ENCODE measurements at places on chromosomes 12 and 14.

GRCh38 chr12:130514149-130514551 lies 176.5 kb downstream of the PIWIL1 start:
- DNase-seq = no peak

GRCh38 chr14:101078170-101078891 lies 174.8 kb upstream of the RTL1 start:
- no peak for DNase-seq

- no peak for DNase-seq
These were observed 253.7 kb downstream of the SLC6A15 start for GRCh38 chr12:84658877-84659276.

DNA sequence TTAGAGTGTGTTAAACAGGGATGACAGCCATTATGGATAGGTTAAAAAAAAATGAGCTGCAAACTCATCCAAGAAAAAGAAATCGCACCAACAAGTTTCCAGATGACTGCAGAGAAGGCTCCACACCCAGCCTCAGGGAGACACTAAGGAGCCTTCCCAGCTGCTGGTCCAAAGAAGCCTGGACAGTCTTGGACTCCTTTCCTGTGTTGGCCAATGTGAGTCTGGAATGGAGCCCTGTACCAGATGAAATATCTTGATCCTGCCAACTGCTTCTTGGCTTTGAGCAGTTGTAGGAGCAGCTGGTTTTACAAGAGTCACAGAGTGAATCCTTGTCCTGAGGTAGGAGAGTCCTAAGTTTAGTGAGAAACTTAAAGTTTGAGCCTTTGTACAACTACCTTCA lies 44.5 kb downstream of the SLC38A1 start:
- DNase-seq = no peak

DNA sequence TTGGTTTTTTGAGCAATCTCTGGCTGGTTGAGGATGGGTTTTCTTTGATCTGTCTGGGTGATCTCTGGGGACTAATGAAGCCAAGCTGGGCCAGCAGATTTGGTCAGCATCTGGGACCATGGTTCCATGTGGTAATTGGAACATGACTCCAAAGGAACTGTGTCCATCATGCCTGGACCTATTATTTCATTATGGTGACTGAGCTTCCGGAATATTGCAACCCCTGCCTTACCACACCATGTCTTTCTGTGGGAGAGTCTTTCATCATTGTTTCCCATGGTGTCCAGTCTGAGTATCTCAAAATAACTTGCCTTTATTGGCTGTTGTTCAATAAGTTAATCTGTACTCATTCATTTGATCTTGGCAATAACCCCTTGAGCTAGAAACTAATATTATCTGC lies 624.9 kb upstream of the TBX3 start:
- DNase-seq = no peak

DNA sequence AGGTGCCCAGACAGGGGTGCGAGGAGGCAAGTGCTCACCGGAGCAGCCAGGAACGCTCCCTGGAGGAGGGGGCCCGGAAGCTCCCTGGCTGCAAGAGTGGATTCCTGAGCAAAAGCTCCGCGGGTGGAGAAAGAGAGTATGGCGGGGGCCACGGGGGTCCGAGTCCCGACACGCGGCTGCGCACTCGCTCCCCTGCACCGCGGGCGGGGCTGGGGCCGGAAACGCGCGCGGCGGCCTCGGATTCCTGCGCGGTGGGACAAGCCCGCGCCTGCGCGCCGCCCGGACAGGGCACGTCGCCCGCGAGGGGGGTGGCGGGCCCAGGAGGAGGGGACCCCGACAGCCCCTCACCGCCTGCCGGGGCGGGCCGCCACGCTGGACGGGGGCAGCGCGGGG lies 27.8 kb upstream of the GPR132 start:
- DNase-seq = no peak

DNA sequence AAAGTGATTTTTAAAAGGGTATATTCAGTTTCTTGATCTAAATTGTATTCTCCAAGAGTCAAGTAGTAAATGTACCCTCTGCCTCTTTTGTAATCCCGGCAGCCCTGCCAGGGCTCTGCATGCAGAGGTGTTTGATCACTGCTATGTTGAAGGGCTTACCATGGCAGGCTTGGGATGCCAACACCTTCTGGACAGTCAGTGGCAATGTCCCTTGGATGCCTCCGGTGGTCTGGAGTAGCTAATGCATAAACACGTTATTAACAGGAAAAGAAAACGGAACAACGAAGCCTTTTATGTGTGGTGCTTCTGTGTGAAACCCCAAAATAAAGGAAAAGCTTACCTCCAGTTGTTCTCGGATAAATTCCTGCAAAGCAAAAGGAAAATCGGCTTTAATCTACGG lies 19.9 kb downstream of the EIF2B2 start:
- no peak for DNase-seq

DNA sequence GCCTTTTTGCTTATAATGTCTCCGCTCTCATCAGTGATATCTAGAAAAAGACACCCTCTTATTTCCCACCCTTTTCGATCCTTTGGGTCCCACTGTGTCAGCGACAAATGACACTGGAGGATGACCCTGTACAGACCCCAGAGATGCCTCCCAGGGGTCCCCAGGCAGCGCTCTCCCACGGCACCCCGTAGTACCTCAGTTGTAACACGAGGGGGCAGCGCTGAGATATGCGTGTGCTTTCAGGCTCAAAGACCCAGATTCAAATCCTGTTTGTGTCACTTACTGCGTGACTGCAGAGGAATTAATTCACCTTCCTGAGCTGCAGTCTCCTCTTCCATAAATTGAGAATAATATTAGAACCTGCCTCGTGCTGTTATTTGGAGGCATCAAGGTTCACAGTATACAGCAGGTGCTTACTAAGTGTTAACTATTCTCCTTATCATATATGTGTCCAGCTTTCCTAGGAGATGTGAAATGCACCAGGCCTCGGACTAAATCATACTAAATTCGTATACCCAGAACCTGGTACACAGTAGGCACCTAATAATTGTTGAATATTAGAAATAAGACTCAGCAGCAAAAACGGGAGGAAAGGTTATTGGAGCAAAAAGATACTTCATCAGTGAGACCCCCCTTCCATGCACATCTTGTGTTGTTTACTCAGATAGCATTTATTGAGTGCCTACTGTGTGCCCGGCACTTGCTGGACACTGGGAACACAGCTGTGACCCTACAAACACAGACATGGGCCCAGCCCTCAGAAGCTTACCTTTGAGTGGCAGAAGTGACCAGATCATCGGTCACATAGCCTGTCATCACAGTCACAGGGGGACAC lies 99.9 kb downstream of the PHETA1 start:
- peak; percentile 28 for DNase-seq

- peak; percentile 65 for DNase-seq
These were observed 179.2 kb upstream of the DCN start for GRCh38 chr12:91361864-91362263.

- DNase-seq = no peak
These were observed 70.9 kb downstream of the DERA start for GRCh38 chr12:15982071-15982470.

DNA sequence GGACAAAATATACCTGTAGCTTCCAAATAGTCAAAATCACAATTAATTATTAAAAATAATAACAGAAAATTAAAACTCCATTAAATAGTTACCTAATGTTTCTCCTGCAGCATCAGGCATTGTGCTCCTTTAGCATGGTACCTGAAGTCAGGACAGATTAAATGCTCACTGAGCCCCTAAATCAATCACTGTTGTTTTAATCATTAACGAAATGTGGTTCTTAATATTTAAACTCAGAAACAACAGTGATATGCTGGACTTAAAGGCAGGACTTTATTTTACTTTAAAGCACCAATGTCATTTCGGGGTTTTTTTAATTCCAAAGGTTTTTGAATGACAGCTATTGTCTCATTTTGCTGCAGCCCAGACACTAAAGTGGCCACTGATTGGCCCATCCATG lies 2.0 kb upstream of the BMP4 start:
- DNase-seq = no peak

- no peak for DNase-seq
These were observed 50.2 kb upstream of the SMCO2 start for GRCh38 chr12:27396216-27396815.

DNA sequence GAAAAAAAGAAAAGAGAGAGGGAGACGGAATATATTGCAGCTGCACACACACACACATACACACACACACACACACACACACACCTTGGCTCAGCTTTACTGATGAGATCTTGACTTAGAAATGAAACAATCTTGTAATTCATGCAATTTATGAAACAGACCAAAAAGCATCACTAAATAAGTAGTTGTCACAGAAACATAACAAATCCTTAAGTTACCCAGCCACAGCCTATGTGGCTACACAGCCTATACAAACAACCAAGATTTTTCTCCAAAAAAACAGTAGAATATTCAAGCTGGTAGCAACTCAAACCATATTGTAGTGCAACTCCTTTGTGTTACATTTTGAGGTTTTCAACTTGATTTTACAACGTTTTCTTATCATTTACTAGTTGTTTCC lies 37.9 kb upstream of the GNG2 start:
- DNase-seq = no peak

GRCh38 chr14:53951627-53952303 lies 4.9 kb downstream of the BMP4 start:
- no peak for DNase-seq

DNA sequence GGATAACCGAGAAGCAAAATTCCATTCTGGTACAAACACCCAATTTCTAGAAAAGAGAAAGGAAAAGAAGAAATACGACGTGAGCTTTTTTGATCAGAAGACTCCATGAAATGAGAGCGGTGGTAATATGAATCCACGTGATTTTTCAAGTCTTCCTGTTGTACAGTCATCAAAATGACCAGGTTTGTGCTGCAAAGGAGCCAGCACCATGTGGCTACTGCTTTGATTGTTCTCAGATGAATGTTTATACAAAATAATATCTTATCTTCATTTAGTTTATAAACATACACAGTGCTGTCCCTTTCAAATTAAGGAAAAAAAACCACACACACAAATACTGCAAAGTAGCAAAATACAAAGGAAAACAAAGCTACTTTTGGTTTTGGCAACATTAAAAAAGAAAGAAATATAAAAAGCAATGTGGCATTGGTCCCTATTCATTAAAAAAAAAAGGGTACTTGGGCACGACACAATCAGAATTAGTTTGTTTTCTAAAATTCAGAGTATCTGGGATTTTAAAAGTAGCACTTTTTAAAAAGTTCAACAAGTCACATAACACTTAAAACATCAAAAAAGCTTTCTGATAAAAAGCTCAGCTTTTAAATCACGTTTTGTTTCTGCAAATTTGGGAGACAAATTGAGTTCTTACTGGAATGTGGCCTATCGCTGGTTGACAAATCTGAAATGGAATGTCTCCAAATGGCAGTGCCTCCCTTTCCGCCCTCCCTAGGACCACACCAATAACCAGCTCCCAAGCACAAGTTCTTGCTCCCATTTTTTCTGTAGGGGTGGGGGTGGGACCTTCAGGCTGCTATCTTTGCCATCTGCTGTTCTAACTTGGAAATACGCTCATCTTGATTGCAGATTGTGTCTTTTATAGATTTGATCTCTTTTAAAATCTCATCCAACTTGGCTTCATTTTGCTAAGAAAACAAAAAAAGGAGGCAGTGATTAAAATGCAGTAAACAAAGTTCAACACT lies 13.2 kb upstream of the SELPLG start:
- no peak for DNase-seq

- DNase-seq = peak; percentile 19
These were observed 72.2 kb downstream of the TSPAN8 start for GRCh38 chr12:71085575-71085974.

GRCh38 chr12:96183734-96184370 lies 10.3 kb upstream of the ELK3 start:
- DNase-seq = peak; percentile 79

DNA sequence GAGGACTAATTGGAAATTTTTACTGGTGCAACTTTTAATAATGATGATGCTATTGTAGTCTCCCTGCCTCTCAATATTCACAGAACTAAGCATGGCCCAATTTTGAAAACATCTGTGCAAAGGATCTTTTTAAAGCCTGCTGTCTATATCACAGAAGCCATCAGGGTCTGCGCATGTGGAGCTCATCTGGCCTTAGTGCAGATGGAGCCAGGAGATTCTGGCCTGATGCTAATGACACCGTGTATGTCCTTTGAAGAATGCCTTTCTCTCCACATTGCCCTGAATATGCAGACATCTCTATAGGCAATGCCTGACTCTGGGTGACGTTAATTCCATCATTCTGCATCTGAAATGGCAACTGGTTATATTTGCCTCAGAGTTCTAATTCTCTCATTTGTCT lies 1205.9 kb downstream of the AACS start:
- DNase-seq = no peak

DNA sequence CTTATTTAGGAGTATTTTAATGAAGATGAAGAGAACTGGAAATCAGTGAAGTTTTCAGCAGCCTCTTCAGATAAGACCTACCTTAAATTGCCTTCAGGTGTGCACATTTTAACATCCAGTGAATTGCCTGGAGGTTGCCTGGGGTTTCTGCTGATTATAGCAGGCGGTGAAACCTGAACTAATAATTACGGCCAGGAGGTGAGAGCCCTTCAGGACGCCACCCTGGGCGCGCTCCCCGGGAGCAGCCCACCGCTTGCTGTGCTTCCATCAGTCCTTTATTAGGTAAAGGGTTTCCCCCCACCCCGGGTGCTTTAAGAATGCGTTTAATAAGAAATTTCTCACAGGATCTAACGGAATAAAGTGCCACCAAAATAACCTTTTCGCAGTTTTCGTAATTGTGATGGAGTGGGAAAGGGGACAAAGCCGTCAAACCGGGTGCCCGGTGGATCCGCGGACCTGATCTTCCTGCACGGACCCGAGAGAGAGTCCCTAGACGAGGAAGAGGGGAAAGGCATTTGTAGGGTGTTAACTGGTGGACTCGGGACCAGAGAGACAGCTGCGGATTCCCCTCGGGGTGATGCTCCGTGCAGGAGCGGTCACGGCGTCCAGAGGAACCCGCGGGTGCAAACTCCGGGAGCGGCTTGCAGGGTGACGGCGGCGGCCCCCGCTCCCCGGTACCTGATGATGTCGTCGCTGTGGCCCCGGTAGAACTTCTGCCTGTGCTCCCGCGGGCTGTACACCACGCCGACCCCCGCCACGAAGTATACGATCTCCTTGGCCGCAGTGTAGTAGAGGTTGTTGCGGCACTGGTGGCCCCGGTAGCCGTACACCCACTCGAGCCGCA lies 902 bp downstream of the EML5 start:
- no peak for DNase-seq

GRCh38 chr12:2876431-2877046 lies 435 bp downstream of the FOXM1 start:
- DNase-seq = peak; percentile 49

DNA sequence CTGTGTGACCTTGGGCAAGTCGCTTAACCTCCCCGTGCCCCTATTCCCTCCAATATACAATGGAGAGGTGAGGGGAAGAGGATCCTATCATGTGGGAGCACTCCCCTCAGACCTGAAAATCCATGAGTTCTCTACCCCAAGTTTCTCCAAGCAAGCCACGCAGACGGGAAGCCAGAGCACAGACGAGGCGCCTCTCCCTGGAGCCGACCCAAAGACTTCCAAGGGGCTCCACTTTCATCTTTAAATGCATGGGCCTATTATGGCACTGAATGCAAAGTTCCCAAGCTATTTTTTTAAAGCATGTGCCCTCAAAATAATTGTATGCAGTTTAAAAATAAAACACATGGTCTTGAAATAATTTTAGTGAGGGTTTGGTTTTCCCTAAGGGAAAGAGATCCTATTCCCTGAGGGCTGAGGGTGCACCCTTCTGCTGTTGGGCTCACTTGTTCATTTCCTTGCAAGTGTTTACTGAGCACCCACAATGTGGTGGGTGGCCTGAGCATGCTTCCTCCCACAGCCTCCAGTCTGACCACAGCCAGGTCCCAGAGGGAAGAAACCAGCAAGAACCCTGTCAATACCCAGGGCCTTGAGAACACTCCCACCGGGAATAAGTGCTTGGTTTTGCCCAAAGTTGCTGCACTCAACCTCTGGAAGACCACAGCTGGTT lies 14.6 kb downstream of the CMKLR1 start:
- DNase-seq = no peak
